Activated T-cell treated with anti-CD3 and anti-CD28 coated beads, Interleukin-2, amount 50 U/mL, for 24 hours (primary cell): ENCODE measurements at places on chromosomes 11 and 22.

- no peak for DNase-seq
These were observed 741.5 kb downstream of the BRD1 start for GRCh38 chr22:49086181-49086580.

- DNase-seq = no peak
These were observed 189.0 kb downstream of the DDX10 start for GRCh38 chr11:108853864-108854263.

- DNase-seq = peak; percentile 50
These were observed 739 bp downstream of the CELSR1 start for GRCh38 chr22:46536537-46537224.

DNA sequence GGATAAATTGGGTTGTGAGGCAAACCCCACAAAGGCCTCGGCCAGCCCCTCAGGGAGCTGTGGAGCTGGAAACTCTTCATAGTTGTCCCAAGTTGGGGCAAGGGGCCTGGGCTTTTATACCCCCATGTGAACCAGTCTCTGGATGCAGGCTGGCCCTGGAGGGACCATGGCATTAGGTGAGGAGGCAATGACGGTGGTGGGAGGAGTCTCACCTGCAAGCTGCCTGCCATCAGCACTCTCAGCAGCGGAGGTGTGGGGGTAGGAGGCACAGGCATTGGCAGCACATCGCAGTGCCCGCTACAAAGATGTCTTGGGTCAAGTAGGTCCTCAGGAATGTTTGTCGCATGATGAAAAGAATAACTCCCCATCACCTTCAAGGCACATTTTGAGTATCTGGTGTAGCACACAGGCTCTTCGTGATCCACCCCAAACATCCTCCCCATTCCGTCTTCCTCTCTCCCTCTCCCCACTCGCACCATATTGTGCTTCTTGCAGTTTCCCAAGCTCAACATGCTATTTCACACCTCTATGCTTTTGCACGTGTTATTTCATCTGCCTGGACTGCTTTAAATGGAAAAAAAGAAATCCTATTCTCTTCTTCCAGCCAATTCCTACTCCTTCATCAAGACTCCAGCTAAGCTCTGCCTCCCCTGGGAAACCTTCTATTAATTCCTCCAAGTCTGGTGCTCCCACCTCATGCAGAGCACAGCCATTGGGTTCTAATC, 18.1 kb upstream of the TSKU start:
- DNase-seq = no peak

DNA sequence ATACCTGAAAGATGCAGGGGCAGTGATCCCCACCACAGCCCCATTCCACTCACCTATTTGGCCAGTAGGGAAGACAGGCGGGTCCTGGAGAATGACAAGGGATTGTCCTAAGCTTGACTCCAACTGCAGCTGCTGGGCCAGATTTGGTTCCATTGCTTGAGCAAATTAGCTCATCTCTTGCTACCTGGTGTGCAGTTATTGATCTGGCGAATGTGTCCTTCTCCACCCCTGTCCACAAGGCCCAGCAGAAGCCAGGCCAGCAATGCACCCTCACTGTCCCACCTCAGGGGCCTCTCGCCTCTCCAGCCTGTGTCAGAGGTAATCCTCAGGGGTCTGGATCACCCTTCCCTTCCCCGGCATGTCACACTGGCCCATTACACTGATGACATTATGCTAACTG, 23.3 kb downstream of the TSPAN32 start:
- DNase-seq = no peak

- DNase-seq = no peak
These were observed 52.6 kb upstream of the ADA2 start for GRCh38 chr22:17271711-17272451.

DNA sequence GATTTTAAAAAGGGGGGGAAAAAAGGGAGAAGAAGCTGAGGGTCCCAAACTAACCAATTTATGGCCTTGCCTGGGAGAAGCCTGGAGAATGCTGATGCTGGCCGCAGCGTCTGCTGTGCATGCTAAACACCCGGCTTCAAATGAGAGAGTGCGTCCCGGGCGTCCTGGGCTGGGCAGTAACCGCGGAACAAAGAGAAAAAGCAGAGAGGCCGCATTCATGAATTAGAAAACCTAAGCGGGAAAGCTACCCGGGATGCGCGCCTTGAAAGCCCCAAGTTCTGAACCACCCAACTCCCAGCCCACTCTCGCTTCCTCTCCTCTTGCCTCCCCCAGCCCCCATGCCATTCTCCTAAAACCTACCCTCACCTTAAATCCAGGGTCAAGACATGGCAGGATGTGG, 6.5 kb downstream of the MN1 start:
- DNase-seq = no peak

- DNase-seq = no peak
These were observed 11.5 kb upstream of the TECTA start for GRCh38 chr11:121089566-121089965.

DNA sequence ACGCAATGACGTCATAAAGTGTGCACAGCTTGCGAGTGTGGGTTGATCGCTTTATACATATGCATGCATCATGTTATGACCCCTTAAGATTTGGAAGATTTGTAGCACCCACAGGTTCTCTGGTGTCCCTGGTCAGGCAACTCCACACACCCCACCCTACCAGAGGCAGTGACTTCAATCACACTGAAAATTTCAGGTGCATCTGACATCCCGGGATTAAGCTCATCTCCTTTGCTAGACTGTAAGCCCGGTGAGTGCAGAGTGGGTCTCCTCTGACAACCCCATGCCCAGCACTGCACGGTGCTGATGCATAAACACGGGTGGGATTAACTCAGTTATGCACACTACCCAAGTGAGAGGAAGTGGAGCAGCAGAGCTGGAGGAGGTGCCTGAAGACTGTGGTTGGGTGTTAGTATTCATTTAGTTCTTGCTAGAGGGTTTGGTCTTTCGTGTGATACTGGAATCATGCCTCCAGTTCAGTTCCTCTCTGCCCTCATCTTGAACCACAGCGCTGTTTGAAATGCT, 6.5 kb downstream of the ARSA start:
- peak; percentile 71 for DNase-seq

- no peak for DNase-seq
These were observed 3.6 kb downstream of the ASCL2 start for GRCh38 chr11:2266586-2267305.

- no peak for DNase-seq
These were observed 82.3 kb downstream of the RASSF10 start for GRCh38 chr11:13091373-13091772.

DNA sequence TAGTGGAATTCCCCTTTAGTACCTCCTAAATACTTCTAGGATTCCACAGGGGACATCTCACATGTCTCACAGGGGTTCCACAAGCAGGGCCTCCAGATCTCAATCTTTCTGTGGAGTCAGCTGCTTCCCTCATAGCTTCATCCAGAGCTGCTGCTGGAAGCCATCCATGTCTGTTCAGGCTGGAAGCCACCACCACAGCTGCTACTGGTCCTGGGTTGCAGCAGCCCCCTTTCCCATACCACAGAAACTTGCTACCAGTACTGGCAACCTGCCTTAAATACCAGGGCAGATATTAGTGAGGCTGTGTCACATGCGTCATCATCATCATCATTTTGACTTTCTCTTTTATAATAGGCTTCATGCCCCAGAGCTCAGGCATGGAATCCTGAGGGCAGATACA, 242.7 kb upstream of the NCAM1 start:
- DNase-seq = no peak

DNA sequence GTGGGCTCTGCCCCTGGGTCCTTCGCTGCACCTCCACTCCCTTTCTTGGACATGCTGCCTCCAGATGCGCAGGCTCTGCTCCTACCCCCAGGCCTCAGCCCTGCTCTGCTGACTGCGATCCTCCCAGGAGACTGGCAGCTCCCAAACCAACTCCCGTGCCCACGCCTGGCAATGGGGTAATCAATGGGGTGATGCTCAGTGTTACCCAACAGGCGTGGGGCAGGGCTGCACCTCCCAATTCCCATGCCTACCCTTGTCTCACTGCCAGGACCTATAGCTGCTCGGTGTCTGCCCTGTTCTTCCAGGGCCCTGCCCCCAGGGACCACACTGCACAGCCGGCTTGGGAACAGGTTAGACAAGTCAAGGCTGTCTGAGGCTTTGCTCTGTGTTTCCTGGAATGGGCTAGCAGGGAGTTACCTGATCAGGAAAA, at the start of gene ALDH3B2:
ALDH3B2 (minus strand) TSS at position 182 of the 430 bp plus-strand sequence. CDS start 7,688 bp downstream, outside the sequence.
- DNase-seq = no peak

- DNase-seq = no peak
These were observed 550.3 kb downstream of the CNTN5 start for GRCh38 chr11:99571094-99571493.

DNA sequence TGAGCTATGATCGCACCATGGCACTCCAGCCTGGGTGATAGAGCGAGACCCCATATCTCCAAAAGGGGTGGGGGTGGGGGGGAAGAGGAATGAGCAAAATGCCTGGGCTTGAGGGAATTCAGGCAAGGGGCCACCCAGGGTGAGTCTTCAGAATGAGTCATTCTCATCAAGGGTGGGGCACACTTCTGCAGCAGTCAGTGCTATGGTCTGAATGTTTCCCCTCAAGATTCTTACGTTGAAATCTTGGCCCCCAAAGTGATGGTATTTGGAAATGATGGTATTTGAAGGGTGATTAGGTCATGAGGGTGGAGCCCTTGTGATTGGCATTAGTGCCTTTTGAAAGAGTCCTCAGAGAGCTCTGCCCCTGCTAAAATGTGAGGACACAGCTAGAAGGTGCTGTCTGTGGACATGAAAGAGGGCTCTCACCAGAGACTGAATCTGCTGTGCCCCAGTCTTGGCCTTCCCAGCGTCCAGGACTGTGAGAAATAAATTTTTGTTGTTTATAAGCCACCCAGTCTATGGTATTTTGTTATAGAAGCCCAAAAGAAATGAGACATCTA, 86.4 kb upstream of the THY1 start:
- DNase-seq = no peak

DNA sequence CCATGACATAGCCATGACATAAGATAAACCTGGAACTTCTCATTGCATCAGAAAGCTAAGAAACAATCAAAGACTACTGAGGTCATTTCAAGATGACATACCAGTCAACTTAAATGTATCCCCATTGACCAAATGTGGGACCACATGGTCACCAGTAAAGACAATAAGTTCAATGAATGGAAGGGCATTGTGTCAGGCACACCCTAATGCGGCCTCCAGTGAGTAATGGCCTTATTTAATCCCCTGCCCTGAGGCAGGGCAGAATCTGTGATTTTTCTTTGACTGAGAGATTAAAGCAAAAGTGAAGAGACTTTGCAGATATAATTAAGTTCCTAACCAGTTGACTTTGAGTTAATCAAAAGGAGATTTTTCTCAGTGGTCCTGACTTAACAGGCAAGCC, 17.3 kb upstream of the SYT8 start:
- DNase-seq = no peak

- DNase-seq = no peak
These were observed 140.0 kb downstream of the CACNA1I start for GRCh38 chr22:39710380-39711150.

- peak; percentile 90 for DNase-seq
These were observed 585 bp downstream of the PI4KA start for GRCh38 chr22:20857838-20858614.

DNA sequence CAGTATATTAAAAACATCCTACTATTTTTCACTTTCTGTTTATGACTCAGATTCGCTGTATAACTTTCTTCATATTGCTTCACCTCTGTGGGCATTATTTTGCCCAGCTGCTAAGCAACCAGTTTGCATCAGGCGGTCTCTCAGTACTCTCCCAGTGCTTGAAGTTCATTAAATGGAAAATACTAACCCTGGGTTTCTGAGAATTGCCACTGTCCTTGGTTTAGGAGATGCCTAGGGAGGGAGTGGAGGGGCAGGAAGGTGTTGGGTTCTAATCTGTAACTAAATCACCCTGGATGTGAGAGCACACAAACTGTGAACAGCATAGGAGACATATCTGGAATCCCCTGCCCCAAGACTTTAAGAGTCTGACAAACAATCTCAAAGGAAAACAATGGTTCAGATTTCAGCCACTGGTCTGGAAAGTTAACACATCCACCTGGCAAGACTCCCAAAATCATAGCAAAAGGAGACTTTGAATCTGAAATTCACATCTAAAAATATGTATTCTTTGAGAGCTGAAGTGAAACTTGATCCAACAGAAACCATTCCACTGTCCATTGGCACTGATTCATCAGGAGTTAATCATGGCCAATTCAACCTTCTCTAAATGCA, 540.0 kb downstream of the SOX6 start:
- no peak for DNase-seq

- no peak for DNase-seq
These were observed 14.6 kb upstream of the BAIAP2L2 start for GRCh38 chr22:38125038-38125610.

- no peak for DNase-seq
These were observed 11.6 kb downstream of the PISD start for GRCh38 chr22:31650391-31650790.

GRCh38 chr11:43735961-43736360, 55.4 kb downstream of the HSD17B12 start:
- DNase-seq = no peak

DNA sequence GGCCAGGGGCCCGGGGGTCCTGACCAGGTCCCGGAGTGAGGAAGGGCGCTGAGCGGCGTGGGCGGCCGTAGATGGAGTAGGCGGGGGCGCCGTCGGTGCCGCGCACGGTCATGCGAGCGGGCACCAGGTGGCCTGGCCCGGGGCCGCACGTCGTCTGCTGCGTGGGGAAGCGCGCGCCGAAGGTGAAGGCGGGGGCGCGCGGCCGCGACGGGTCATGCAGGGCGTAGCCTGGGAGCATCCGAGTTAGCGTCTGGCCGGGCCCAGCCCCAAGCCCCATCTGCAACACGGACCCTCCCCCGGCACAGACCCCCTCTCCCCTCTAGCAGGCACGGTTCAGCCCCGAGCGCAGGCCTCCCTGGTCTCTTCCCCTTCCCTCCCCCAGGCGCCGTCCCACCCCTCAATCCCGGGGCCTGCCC, 1.7 kb upstream of the TYMP start:
- peak; percentile 84 for DNase-seq

DNA sequence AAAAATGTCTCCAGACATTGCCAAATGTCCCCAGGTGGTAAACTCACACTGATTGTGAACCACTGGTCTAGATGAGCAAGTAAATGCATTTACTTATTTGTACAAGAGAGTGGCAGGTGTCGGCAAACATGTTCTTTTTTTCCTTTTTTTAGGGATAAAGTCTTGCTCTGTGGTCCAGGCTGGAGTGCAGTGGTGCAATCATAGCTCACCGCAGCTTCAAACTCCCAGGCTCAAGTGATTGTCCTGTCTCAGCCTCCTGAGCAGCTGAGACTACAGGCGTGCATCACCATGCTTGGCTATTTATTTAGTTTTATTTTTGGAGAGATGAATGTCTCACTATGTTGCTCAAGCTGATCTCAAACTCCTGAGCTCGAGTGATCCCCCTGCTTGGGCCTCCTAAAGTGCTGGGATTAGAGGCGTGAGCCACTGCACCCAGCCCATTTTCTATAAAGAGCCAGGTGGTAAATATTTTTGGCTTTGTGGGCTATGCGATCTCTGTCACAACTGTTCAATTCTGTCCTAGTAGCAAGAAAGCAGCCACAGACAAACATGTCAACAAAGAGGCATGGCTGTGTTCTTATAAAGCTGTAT, 1.4 kb downstream of the VPREB1 start:
- DNase-seq = no peak

DNA sequence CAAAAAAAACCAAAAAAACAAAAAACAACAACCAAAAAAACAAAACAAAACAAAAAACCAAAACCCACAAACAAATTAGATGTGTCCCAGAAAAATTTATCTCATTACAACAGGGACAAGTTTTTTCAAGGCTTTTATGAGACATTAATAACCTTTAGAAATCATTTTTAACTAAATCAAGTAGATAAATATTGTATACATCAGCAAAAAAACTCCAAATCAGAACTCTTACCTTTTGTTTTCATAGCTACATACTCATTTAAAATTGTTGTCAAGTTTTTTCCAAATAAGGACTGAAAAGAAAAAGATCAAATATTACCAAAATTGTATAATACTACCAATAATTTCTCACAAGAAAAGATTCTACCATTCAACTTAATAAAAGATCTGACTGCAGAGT, 28.7 kb downstream of the NPAT start:
- no peak for DNase-seq
